ENCODE measurements at places on chromosomes 7 and 10.

GRCh38 chr7:7970531-7971307 is 2.1 kb downstream of the GLCCI1 start:
- no peak for DNase-seq

DNA sequence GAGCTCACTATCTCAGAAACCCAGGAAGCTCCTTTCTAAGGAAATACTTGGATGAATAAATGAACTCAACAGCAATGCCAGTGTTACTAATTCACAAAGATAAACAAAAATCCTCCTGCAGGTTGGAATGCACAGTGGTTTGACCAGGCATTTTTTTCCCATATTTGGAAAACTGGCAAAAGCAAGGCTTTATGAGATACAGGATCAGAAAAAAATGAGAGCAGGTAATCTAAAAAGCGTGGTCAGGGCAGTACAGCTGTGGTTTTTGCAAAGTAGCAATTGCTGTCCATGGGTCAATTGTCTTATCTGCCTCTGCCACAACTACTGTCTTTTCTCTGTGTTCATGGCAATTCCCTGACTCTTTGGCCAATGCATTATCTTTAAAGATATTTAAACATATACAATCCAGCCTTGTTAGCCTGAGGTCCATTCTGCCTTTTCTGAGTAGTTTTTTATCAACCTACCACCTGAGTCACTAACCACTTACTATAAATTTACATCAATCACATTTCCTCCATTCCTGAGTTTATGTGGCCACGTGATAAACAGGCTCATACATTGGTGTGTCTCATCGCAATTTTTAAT is 564.5 kb upstream of the IGFBP3 start:
- no peak for DNase-seq

DNA sequence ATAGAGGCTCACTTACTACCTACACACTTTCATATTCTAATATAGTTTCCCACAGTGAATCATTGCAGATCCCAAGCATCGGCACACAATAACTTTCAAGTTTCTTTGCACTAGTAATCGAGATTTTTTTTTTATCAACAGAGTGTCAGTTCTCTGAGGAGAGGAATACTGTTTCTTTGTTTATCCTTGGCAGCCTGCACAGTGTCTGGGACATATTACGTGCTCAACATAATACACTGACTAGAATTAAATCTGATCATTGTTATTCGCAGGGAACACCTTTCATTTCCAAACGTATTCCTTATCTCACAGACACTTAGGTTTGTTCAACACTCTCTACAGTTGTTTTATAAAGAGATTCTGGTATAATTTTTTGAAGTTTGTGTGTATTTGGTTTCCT is 95.3 kb downstream of the CACNA2D1 start:
- DNase-seq, result no peak

- DNase-seq, result no peak
Observed at GRCh38 chr7:6423942-6424701, 23.6 kb downstream of the DAGLB start.

DNA sequence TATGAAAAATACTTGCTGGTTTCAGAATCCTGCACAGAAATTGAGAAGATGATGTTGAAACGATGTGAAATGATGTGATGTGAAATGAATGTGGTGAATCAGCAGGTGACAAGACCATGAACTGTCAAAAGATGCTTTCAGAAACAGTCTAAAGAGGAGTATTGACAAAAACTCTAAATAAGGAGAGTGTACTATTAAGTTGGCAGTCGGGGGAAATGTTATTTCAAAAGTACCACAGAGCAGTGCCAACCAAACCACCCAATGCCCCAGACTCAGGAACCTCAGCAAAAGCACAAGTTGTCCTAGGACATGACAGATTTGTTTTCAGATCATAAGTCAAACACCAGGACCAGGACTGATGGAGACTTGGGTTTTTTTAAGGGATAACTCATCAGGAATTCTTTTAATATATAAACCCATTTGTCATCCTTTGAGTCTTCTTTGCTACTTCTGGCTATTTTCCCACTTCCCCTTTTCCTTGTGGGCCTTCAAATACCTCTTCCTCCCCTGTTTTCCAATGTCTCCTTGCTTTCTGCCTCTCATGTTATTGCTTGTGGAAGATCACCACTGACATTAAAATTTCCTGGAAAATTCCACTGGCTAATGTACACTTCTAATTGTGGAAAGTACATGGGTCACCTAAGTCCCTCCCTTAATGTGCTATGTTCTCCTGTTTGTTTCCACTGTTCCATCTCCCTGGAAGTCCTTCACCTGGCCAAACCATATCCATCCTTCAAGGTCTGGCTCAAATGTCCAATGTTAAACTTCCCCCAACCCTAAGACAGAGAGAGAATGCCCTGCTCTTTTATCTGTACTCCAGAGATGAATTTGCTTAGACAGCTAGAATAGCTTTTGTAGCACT is 10.2 kb upstream of the PPP1R3C start:
- no peak for DNase-seq

DNA sequence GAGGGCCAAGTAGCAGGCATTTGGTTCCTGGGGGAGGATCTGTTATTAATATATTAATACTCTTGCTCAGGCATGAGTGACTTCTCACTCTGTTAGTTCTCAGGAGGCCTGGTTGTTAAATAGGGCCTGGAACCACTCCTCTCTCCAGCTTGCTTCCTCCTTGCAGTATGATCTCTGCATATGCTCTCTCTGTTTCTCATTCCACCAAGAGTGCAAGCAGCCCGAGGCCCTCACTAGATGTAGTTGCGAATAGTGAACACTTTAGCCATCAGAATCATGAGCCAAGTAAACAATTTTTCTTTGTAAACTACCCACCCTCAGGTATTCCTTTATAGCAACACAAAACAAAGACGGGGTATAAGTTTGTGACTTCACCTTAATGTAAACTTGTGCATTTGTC is 784.3 kb downstream of the DNAJB9 start:
- DNase-seq, result no peak

DNA sequence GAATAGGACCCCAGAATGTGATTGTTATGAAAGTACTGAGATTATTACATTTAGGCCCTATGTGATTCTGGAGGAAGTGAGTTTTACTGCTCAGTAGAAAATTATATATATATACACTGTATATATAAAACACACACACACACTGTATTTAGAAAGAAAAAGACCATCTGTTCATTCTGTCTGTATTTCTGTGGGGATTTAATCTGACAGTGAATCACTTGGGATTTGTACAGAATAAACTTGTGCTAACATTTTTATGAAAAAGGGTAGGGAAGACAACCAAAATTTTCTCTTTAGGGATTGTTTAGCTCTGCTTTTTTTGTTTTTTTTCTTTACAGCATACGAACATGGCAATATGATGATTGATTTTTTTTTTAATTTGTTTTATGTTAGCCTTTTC is 142.7 kb downstream of the EXOC4 start:
- DNase-seq, result no peak

GRCh38 chr10:28558923-28559508 is 26.1 kb downstream of the WAC start:
- DNase-seq, result peak; percentile 46

- peak; percentile 18 for DNase-seq
Observed at GRCh38 chr10:14659626-14660196, 115.0 kb downstream of the FAM107B start.

DNA sequence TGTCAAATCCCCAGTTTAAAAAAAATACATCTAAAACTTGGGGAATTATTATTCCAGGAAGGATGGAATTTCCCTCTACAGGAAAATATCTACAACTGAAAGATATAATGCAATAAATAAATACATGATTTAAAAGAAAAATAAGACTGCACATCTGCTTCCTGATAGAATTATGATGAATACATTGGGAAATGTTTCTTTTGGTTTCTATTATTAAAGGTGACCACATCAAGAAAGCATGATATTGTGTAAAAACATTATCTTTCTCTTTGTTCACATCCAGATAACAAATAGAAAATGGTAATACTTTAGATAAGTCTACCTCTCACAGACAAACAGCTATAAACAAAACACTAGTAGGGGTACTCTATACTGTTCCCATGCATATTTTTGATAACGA is 19.2 kb downstream of the SEMA3D start:
- DNase-seq, result no peak

DNA sequence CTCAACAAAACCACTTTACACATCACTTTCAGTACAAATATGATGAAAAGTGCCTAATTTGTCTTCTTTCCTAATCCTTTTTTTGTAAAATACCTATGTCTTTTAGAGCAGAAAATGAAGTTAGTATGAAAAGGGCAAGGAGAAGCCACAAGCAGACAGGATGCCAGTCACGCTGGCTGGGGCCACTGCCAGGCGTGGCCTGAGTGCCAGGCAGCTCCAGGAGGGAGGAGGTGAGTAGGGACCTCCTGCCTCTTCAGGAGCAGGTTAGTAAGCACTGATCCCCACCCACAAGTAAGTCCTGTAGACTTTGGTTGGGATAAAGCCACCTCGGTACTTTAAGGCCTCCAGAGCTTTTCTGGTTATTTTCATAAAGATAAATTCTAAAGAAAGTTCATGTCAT is 432.0 kb downstream of the GRID1 start:
- no peak for DNase-seq

DNA sequence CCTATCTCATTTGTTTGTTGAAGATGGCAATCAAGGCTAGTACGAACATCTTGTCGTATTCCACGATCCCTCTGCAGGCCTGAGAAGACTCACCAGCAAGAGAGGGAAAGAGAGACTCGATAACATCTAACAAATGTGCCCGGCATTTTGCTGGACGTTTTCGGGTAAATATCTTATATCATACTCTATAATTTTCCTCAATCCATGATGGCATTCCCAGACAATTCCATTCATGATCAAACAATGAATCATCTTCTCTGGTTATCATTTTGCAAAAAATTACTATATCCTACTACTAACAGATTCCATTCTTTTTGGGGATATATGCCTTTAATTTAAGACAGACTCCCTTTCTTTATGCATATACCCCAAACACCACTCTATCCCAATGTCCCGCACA is 118.1 kb downstream of the TYW1B start:
- no peak for DNase-seq

GRCh38 chr7:32479574-32480200 is 10.5 kb downstream of the LSM5 start:
- DNase-seq, result peak; percentile 59

DNA sequence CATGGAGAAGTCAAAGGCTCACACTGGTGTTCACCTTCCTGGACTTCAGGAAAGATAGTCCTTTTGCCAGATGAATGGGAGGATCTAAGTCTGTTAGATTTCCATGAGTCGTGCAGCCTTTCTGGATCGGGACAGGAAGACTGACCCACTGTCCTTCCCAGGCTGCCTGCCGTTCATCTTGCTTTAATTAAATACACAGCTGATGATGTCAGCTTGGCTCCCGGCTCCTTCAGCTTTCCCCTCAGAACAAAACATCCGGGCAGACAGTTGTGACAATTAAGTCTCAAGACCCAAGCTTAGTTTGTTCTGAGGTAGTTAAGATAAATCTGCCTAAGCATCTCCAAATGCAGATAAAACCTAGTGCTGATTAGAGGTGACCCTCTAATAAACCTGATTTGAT is 58.6 kb downstream of the AUTS2 start:
- no peak for DNase-seq

DNA sequence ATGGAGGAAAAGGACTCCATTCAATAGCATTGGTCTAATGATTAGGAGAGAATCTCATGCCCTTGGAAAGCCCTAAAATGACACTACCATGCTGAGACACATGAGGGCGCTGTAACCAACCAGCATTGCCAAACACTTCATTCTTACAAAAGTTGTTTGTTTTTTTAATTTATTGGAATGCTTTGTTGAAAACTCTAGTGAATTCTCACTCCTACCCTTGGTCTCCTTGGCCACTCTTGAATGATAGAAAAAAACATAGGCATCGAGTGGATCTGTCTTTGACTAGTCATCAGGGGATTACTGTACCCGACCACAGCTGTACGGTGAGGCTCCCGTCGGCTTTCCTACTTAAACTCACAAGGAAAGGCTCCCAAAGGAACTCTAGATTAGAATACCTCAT is 29.3 kb upstream of the ADD3 start:
- peak; percentile 71 for DNase-seq

DNA sequence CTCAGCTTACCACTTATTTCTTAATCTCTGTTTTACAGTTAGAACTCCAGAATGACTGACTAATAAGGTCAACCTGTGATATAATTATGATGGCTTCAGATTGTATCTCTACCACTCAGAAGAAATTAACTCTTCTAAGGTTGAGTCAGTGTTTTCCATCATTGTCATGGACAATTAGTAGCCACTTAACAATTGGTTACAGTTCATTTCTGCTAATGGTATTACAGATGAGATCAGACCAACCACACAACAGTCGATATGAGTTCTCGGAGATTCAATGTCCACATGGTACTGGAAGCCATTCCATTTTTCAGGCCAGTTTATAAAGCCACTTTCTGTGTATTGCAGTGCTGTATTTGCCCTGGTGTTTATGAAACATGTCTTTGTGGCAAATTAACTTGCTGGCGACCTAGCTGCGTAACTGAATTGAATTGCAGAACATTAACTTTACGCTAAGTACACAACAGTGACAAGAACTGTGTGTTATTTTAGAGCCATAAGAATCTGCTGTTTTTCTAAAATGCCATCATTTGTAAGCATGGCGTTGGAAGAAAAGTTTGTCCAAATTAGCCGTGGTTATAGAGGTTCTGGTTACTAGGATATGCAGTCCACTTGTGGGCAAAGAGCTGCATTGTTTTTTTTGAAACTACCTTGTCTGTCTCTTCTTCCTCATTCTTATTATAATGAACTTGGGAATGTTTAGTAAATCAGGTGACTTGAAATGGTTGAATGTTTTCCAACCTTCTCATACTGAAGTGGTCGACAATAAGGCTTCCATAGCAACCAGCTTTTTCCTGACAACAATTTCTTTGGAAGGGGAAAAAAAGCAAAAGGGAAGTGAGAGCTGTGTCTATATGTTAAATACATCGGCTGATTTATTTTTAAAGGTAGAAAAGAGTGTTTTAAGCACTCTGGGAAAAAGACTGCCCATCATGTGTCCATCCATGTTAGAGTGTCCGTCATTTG is 76.4 kb downstream of the CELF2 start:
- DNase-seq, result no peak

DNA sequence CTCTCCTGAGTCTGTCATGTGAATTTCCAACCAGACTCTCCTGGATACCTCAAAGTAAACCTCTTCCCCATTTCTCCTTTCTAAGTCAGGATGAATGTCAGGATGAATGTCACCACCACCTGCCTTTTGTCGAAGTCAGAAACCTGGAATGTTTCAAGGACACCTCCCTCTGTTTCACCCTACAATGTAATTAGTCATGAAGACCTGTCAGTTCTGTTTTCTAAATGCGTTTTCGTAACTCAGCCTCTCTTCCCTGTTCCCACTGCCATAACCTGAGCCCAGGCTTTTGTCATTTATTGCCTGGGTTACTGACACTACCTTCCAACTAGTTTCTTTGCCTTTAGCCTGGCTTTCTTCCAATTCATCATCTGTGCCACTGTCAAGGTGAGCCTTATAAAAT is 5.5 kb upstream of the STN1 start:
- no peak for DNase-seq

DNA sequence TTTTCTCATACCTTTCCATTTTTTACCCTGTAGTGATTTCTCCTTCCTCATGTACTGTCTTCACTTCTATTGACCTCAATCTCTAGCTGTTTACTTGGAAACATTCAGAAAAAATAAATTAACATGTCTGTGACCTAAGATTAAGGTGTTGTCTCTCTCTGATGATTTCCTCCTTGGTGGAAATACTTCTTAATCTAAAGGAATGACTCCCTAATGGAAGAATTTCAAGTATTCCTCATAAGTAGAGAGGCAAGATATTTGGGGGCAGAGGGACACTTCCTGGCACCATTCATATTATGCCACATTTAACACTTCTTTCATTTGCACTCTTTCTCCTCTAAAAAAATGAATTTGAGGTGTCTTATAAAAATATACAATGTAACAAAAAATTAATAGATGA is 202.8 kb downstream of the NEBL start:
- no peak for DNase-seq

- no peak for DNase-seq
Observed at GRCh38 chr10:122295451-122295809, 24.3 kb downstream of the BTBD16 start.

- DNase-seq, result peak; percentile 23
Observed at GRCh38 chr10:102714621-102715455, at the start of gene SFXN2. TSS of gene SFXN2 (plus strand) at chr10:102714636. CDS start at chr10:102726637, 12,001 bp downstream.
